ENCODE measurements at places on chromosomes 4 and X. TPM values are rescaled to one million over a fixed set of nuclear protein-coding genes. Genes with fewer than 3 reads are reported as not detected.

DNA sequence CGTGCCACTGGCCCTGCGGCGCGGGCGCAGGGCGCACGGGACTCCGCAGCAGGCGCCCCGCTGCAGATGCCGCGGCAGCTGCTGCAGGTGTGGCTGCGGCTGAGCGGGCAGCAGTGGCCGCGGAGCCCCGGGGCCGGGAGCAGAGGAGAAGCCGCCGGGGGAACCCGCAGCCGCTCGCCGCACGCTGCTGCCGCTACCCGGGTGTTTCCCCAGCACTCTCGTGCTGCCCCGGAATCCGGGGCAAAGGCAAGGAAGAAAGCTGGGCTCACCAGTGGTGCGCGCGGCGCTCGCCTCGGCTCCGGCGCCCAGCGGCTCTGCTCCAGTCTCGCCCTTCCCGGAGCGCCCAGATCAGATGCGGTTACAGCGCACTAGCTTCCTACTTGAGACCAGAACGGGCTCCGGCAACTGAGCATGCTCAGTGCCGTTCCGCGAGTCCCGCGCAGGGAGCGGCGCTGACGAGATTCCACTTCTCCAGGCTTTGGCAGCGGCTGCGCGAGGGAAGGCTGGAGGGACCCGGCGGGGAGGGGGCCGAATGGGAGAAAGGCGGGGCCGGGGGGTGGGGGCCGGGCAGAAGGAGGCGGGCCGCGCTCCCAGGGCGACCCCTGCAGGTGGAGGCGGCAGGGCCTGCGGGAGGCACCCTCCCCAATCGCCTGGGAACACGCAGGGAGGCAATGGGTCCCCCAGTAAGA lies at the start of gene APBB2:
Gene APBB2, minus strand, starts transcription at position 407 of the 689 bp plus-strand sequence. CDS start 181,288 bp downstream, outside the sequence.
- DNase-seq, result peak; percentile 87

GRCh38 chr4:56102601-56103000 lies 153.9 kb downstream of the CEP135 start:
- no peak for DNase-seq

- no peak for DNase-seq
Measured at GRCh38 chr4:116702949-116703348, 382.4 kb downstream of the TRAM1L1 start.

- DNase-seq, result no peak
Measured at GRCh38 chr4:179164267-179164999, 1722.2 kb upstream of the AGA start.

DNA sequence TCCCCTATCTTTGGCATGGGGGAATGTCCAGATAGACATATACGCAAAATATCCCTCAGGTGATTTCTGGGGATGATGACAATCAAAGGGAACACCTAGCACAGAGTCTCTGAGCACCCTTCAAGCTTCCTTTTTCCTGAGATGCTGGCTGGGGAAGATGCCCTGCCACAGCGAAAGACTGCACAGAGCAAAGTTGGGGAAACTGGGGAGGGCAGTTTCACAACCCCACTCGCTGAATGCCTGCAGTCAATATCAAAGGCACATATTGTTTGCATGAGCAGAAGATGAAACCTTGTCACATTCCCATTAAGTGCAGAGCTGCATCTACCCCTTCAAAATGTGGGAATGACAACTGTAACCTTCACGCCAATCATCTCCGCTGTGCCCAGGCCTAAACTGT lies 2.6 kb downstream of the GPC4 start:
- no peak for DNase-seq

DNA sequence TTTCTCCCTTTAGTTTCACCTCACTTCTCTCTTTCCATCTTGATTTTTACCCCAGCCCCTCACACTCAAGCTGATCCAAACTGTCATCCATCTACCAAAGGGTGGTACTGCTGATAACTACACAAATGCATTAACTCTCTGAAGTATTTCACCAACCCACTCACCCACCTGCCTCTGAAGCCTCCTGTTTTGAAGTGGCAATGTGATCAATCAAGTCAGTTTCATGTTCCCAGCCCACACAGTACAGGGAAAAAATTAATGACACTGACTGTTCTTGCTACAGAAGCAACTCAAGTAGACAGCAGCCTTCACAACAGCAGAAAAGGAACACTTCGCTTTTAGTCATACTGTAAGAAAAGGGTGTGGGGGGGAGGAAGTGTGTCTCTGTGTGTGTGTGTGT lies 183.0 kb upstream of the NOCT start:
- no peak for DNase-seq

Gene MFAP3L
- polyA plus RNA-seq, result 26.8 TPM
